ENCODE measurements at places on chromosomes 2 and 18. TPM values are rescaled to one million over a fixed set of nuclear protein-coding genes. Genes with fewer than 3 reads are reported as not detected.

- DNase-seq: no peak
Observed at GRCh38 chr2:216736326-216736725, 41.0 kb upstream of the IGFBP5 start.

AGXT gene
- total RNA-seq: 1.7 TPM

AAK1 gene
- 35.6 TPM for total RNA-seq

- DNase-seq: no peak
Observed at GRCh38 chr2:121429119-121429903, 101.4 kb upstream of the RNU4ATAC start.

DNA sequence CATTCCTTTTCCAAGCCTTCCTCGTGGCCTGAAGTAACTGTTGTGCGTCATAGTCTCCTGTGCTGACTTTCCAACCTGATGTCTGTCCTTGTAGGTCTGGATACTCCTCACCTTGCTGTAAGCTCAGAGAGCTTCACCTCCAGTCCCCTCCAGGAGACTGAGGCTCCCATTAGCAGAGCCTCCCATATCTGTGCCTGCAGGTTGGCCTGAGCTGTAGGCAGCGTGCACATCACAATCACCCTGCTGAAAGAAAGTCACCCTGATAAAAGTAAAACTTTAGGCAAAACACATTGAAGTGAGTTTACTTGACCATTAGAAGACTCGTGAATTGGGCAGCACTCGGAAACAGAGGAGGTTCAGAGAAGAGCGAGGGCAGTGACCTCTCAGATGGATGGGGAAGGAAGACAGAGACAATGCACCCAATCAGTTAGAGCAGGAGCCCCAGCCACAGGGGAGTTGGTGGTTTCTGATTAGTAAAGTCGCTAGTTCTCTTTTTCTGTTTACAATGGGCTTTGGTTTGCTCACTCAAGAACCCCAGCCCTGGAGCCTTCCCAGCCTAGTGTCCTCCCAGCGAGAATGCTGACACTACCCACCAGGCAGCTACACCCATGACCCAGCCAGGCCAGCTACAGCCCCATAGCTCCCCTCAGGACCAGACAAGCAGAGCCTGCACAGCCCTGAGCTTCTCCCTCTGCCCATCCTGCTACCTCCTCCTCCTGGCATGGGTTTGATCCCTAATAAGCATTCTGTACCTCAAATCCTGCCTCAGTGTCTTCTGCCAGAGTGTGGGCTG lies 12.1 kb upstream of the TPO start:
- no peak for DNase-seq

SLC40A1 gene
- 48.9 TPM for total RNA-seq

DUSP2 gene
- total RNA-seq: 4.0 TPM

GRCh38 chr2:32534831-32535230 lies 93.0 kb upstream of the TTC27 start:
- no peak for DNase-seq

- no peak for DNase-seq
Observed at GRCh38 chr2:31725444-31725843, 144.7 kb upstream of the SRD5A2 start.

DNA sequence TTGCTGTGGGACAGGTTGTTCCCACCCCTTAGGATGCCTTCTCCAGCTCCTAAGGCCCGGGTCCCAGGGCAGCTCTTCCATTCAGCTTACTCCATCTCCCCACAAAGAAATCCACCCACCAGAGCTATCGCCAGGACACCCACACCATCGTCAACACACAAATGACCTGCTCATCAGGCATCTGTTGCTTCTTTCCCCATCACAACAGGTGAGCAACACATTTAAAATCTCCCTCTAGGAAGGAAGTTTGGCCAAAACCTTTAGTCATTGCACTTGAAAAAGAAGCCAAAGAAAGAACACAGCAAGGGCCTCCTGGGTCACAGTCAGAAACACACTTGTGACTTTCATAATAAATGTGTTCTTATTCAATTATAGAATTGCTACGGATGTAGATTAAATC lies 289.0 kb downstream of the PIEZO2 start:
- DNase-seq: no peak

DNA sequence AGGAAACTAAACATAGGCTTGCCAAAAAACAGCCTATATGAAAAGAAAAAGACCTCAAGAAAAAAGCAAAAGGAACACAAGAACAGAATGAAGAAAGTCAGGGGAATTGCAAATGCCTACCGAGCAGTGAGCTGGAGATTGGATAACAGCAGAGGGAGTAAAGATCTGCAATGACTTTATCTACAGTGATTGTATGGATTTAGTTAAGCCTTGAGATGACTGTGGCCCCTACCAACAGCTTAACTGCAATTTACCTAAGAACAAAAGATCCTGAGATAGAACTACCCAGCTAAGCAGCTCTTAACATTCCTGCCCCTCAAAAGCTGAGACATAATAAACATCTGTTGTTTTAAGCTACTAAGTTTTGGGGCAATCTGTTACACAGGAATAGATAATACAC lies 20.5 kb downstream of the LNPK start:
- no peak for DNase-seq

- no peak for DNase-seq
Observed at GRCh38 chr2:36569267-36569856, 28.6 kb downstream of the FEZ2 start.

CWC22 gene
- 9.7 TPM for total RNA-seq

DNA sequence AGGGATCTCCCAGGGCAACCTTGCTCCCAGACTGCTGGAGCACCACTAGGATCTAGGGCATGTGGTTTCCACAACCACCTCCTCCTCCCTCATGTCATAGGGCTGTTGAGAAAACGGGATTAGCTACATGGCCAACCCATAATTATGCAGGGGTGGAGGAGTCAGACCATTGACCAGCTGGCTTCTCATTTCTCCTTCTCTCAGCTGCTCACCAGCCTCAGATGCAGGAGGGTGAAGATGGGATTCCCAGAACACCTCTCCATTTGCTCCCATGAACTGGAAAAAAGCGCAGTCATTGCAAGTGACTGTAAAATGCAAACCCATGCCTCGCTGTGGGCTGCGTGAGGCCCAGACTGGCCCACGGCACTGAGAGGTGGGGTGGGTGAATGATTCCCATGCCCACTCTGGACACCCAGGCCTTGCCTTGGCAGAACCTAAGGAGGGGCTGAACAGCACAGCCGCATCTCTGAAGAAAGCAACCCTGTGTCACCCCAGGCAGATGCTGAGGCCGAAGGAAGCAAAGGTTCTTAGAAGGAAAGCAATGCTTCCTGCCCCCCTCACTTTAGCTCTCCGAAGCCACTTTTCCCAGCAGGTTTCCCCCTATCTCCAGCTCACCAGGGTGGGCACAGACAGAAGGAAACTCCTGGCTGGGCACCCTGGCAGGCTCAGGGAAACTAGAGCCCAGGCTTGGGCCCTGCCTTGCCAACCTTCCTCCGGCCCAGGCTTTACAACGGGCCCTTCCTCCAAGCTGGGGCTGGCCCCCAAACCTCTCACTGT lies 69.6 kb upstream of the RTN4 start:
- DNase-seq: no peak

DNA sequence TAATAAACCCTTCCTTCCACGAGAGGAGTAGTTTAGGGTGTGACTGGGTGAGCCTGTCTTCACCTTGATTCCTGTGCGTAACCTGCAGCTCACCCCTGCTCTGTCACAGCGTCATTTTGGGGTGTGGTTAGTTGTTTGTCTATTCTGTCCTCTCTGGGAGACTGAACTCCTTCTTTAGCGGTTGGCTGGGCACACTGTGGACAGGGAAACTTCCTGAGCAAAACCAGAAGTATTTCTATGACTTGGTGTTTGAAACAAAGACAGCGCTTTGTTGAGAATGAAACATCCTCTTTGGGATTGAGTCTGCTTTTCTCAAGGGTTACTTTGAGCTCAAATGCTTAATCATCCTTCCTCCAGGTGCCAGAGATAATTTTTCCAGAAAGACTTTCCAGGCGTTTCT lies 270.7 kb downstream of the HRH4 start:
- DNase-seq: no peak

DNA sequence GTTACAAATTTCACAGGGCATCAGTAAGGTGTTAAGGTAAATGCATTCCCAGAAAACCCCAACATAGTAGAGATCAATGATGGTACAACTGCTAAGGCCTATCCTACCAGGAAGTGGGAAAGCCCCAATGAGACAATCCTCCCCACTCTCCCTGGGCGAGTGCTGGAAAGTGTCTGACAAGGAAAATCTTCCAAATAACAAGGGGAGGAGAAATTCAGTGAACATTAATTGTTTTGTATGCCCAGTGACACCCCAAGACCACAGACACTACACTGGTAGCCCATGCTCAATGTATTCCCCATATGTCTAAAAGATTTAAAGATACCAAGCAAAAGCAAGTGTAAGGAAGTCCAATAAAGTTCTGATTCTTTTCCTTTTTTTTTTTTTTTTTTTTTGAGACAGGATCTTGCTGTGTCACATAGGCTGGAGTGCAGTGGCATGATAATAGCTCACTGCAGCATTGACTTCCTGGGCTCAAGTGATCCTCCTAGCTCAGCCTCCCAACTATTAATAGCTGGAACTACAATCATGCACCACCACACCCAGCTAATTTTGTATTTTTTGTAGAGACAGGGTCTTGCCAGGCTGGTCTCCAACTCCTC lies 24.7 kb downstream of the B4GALT6 start:
- no peak for DNase-seq

DNA sequence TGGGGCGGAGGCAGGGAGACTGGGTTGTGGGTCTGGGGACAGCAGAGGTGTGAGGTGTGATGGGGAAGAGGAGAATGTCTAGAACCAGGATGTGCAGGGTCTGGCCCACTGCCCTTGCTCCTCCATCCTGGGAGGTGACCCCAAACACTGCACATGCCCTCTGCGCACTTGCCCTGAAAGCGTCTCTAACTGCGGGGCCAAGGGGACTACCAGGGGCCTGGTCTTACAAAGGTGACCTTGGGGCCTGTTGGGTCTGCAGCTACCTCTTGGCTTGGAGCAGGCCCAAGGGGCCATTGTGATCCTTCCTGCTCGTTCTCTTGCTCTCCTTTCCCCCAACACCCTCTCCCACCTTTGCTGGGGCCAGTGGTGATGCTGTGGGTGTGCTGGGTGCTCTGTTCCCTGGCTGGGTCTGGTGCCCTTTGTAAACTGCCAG lies 48.0 kb upstream of the FAHD2A start:
- DNase-seq: no peak

CDH7 gene
- not detected for total RNA-seq

DNA sequence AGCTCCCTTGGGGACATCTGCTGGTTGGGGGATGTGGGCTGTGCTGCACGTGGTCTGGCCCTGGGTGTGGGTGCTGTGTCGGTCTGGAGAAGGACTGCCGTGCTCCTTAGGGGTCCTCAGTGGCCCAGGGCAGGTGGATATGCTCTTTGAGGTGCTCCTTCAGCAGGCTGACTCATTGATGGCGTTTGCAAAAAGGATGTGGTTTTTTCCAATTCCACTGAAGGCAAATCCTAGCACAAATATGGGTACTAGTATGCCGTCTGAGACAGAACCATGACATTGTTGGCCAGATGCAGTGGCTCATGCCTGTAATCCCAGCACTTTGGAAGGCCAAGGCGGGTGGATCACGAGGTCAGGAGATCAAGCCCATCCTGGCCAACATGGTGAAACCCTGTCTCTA lies 3.3 kb downstream of the PPP1R7 start:
- DNase-seq: no peak

DNA sequence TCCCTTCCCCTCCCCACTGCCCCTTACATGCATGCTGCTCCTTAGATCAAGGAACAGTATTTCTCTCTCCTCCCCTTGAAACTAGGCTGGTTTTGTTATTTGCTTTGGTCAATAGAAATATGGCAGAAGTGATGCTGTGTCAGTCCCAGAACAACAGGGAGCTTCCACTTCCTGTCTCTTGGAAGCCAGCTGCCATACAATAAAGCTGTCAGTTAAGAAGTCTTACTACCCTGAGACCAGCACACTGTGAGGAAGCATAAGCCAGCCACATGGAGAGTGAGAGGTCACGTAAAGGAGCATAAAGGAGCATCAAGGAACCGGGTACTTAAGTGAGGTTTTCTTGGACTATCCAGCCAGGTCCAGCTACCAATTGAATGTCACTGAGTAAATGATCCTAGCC lies 126.6 kb downstream of the NOL4 start:
- no peak for DNase-seq

FN1 gene
- total RNA-seq: 39.7 TPM

DNA sequence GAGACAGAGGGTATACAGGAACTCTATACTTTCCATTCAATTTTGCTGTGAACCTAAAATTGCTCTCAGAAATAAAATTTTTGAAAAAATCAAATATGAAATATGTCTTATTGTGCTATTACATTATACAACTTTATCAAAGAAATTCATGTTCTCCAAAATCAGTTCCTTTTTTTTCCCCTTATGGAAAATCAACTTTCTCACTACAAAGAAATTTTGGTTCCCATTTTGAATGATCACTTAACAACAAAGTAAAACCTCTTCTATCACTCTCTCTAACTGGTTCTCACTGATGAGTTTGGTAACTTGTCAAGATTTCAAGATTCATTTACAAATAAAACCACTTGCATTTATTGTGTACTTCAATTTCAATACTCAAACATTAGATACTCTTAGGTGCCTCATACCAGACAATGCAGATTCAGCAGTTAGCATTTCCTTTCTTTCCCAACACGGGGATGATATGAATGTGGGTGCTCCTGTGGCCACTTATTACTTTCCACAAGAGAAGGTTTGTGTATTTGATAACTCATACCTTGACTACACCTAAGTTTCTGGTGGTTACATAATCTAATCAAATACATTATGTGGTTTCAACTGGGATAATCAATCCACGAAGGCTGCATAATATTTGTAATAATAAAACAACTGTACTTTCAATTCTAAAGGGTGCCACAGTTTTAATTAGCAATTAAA lies 6.4 kb downstream of the PSME4 start:
- no peak for DNase-seq

DNA sequence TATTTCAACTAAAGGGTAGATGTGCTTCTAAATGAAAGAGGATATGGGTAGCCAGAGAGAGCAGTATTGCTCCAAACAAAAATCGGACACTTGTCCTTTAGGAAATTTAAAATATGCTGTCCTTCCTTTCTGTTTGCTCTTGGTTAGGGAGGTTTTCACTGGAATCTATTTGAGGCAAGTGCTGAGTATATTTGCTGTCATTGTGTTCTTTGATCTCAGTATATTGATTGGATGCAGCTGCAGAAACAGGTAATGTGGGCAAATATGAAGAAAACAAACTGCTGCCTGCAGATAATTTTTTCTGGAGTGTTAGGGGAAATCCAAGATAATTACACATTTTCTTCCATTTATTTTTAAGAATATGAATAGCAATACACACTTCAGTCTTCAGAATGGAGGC lies 410.2 kb downstream of the NCKAP5 start:
- DNase-seq: no peak

DNA sequence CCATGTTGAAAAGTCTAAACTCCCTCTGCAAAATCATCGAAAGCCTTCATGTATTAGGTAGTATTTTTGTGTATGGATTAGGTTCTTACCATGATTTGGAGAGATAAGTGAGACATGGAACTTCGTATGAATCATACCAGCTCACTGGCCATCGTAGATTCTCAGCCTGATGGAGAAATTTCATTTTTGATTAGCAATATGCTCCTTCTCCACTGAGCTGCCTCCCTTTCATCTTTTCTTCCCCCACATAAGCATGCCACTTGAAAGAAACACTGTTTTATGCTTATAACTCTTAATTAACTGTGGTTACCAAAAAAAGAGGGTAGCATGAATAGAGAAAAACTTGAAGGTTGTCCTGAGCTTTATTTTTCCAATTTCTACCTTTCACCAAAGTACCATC lies 111.9 kb downstream of the NCK2 start:
- DNase-seq: no peak

CCDC93 gene
- total RNA-seq: 12.4 TPM

TACR1 gene
- 0.15 TPM for total RNA-seq

All from gastrocnemius medialis (tissue), 4 donors.